Fibroblast of skin of abdomen (primary cell): ENCODE measurements at places on chromosomes 7 and 10.

DNA sequence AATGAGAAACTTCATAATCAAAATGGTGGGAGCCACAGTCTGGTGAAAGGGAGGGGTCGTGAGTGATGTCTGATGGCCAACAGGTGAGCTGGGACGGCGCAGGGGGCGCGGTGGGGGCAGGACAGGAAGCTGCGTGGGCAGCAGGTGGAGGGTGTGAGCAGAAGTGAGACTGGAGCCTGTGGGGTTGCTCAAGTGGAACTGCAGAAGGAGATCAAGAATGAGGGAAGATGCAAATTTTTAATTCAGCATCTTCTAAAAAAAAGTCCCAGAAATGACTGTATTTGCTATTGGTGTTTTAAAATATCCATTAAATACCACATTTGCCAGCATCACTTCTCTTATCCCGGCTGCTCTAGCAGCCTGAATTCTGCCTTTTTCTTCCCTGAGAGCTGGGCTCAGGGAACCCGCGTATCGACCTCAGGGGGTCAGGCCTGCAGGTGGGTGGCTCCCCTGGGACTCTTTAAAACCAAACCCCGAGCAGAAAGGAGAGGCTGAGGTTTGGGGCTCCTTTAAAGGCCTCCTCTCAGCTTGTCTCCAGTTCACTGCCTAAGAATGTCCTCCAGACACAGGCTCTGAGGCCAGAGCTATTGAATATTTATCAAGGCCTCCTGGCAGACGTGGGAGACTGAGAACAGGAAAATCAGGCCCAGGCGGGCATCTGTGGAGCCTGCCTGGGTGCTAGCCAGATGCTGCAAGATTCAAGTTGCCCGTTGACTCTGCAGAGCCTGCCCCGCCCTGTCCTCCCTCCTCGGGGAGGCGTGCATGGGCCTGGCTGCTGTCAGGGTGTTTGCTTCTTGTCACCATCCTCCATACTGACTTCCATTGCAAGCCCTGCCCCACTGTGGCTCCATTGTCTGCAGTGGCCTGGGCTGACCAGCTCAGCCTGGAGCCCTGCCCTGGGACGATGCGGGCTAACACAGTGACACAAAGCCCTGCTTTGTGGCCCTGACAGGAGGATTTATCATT lies 53.9 kb downstream of the SYPL1 start:
- DNase-seq = no peak

GRCh38 chr10:90751107-90751997 lies 106.5 kb downstream of the HTR7 start:
- peak; percentile 31 for DNase-seq

DNA sequence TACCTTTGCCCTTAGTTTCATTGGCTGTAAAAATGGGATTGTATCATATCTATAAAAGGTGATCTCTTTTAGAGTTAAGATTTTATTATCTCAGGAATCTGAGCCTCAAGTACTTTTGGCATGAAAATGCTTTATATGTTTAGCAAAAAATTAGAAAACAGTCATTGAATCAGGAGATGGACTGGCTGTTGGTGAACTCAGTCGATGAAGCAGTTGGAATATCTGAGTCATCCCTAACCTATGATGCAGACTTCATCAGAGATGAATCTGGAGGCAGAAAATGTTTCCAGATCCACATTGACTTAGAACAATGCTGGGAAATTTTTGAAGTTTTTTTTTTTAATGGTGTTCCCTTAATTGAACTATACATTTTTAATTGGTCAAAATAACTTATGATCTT lies 228.5 kb downstream of the SLC25A13 start:
- peak; percentile 83 for DNase-seq

DNA sequence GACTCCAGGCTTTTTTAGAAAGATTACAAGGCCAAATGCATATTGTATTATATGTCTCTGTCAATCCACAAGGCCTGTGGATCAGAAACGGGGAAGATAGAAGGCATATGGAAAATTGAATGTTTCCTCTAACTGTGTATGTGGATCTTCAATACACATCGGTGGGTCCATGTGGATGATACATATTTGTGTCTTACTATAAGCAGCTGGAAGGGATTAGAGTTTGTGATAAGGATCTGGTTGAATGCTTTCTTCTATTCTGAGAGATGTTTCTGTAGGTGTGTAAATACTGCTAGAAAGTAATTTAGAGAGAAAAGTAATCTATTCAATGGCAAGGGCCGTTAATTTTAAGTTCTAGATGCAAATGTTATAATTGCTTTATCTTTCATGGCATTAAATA lies 137.8 kb upstream of the AKR1E2 start:
- DNase-seq = no peak

DNA sequence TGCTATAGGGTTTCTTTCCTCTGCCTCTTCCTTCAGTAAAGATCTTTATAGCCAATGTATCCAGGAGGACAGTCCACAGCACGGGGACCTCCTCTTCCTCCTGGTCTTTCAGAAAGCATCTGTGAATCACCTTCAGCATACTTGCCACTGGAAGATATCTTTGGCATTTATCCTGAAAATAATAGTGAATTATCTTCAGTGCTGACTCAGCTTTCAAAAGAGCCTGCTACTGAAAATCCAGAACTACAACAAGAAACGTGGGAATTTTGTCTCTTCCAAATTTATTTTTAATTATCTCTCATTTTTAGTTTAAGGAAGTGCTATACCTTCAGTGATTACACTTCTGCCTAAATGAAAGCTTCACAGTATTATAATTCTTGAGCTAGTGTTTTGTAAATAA lies 7.6 kb upstream of the UNC5B start:
- peak; percentile 11 for DNase-seq

GRCh38 chr7:100823140-100823525 lies 4.2 kb downstream of the EPHB4 start:
- DNase-seq = no peak

DNA sequence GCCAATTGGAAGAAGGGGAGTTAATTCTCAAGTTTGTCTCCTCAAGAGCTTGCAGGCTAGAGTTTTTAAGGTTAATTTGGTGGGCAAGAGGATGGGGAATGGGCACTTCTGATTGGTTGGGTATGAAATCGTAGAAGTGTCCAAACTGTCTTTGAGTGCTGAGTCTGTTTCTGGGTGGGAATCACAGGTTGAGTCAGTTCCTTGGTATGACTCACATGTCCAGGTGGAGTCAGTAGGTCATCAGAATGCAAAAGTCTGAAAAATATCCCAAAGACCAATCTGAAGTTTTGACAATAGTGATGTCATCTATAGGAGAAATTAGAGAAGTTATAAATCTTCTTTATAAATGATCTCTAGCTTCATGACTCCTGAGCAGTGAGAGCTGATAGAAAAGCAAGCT lies 1252.2 kb downstream of the REEP3 start:
- DNase-seq = no peak

GRCh38 chr7:111083413-111083812 lies 7.5 kb upstream of the LRRN3 start:
- peak; percentile 86 for DNase-seq

DNA sequence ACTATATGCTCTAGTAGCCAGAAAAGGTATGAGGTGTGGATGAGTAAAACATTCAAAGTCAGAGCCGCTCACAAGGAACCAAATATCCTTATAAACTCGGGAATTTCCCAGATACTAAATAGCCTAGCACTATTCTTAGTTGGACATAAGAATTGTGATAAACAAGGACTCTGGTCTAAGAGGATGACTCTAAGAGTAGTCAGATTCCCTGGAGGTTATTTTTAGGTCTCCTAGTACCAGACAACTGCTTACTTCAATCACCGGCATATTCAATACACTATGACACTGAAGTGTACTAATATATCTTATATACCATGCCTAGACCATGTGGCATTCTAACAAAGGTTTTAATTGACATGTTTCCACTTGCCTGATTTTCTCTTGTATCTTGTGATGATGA lies 56.5 kb downstream of the LMBR1 start:
- no peak for DNase-seq

DNA sequence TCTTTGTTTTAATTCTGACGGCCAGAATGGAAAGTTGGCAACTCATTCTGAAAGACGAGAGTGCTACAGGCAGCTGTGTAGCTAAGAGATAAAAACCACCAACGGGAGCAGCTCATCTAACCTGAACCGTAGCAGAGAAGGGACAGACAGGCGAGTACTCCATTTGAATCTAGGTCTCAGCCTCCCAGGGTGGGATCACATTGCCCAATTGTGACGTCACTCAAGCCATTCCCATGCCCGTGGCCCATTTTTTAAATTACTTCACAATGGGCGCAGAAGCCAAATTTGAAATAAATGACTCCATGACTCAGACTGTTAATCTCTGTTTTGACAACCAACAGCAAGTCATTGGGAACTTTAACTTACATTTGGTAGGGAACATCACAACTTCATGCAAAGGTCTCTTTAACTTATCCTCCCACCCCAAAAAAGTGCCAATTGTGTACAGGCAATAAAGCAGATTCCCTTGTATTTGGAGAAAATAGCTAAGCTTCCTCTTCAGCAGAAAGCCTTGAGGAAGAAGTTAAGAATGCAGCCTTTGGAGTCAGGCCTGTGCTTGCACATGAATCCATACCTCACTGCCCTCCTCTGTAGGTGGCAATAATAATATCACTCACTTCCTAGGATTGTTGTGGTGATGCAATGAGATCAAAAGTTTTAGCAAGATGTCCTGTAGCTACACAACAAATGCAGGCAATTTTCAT lies 93.2 kb upstream of the KIF5B start:
- peak; percentile 71 for DNase-seq

- DNase-seq = no peak
These were observed 27.4 kb downstream of the EPDR1 start for GRCh38 chr7:37947941-37948210.

GRCh38 chr10:44958196-44958897 lies 1.3 kb upstream of the RASSF4 start:
- DNase-seq = peak; percentile 34

GRCh38 chr10:131760416-131761166 lies 140.2 kb upstream of the PPP2R2D start:
- DNase-seq = no peak

DNA sequence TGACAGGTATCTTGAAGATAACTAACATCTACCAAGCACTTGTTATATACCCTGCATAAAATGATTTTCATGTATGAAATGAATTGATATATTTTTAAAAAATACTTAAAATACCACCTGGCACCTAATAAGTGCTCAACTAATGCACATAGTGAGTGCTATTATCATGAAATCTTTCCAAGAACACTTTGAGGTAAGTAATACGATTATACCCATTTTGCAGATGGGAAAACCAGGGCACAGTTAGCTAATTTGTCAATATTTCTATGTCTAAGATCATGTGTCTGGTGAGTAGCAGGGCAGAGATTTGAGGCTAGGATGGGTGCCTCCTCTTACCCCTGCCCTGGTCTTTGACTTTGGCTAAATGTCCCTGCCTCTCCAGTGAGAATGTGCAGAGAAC lies 6.1 kb downstream of the DMBT1 start:
- DNase-seq = no peak

DNA sequence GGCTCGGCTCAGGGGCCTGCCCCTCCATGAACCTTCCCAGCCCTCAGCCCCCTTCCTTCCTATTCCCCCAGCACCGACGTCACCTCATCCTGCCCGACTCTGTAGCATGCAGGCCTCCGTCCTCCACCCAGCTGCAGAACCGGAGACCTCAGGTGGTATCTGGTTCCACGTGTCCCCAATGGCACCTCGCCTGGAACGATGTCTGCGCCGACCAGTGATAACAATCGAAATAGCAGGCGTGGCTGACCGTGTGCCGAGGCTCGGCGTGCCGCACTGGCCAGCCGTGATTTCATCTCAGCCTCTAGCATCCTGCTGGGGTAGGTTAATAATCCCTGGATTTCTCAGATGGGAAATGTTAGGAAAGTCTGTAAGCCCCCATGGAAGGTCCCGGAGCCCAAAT lies 171.7 kb downstream of the CUX1 start:
- DNase-seq = no peak

GRCh38 chr10:34178756-34179155 lies 636.3 kb downstream of the PARD3 start:
- DNase-seq = peak; percentile 45

GRCh38 chr10:131973160-131973951 lies 8.4 kb downstream of the BNIP3 start:
- DNase-seq = no peak

- DNase-seq = no peak
These were observed 147.7 kb downstream of the UBE2H start for GRCh38 chr7:129804890-129805719.

DNA sequence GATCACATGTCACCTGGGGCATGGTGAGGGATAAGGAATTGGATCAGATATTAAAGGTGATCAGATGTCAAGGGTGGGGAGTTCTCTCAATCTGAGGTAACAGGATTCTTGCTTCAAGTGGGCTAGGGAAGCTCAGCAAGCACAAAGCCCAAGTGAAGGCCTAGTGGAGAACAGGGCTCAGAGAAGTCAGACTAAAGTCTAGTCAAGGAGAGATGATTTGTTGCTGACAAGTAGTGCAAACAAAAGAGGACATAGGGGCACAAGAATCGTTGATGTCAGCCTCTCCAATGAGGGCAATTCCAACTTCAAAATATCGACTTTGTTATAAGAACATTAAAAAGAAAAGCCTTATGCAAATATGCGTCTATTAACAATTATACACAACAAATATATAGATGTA lies 852.8 kb upstream of the CELF2 start:
- DNase-seq = no peak

DNA sequence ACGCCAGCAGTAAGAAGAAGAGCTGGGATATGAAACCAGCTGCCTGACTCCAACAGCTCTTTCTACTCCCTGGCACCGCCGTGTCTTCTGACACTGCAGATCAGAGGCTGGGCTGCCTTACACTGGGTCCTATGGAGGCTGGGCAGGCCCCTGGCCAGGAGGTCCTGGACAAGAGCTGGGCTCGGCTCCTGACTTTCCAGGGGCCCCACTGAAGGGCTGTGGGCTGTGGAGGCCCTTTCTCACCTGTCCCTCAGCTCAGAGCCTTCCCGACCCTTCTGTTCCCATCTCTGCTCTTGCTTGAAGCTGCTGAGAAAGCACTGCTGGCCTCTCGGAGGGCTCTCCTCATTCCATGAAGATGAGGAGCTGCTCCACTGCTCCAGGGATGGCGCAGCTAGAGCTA lies 85.9 kb upstream of the UNC5B start:
- DNase-seq = no peak

DNA sequence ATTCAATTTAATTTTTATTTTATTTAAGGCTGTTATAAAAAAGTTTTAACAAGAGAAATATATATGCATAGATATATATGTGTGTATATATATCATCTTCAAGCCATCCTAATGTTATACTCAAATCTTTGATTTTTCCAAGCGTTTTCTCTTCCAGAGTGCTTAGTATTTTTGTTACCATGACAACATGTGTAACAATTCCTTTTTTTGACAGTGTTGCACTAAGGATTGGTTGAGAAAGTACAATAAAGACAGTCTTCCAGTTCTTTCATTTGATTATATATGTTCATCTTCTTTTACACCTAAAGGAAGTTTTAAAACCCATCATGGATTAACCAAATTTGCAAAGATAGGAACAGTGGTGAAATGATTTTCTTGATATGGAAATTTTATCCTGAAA lies 171.7 kb downstream of the KLF6 start:
- DNase-seq = no peak

DNA sequence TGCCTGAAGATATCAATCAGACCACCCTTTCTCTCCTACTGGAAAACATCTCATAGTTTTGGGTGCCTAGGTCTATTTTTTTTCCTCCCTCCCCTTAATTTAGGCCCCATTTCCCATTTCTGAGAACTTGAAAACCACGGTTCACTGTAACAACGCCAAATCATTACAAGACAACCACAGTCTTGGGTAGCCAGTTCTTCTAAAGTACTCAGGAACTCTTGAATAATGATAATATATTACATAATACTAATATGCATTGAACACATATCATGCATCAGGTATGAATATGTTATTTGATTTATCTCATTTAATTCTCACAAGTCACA lies 185.1 kb upstream of the ADO start:
- peak; percentile 69 for DNase-seq
